ENCODE measurements at places on chromosomes 13 and 19.
A peak's percentile ranks its signal among the peaks of the same experiment; 100 is the strongest.

- peak; percentile 95 for DNase-seq
Measured at GRCh38 chr19:18940769-18941627, at the start of gene HOMER3. Gene HOMER3 (minus strand): TSS chr19:18941217. CDS start chr19:18938982, 2,235 bp downstream.

DNA sequence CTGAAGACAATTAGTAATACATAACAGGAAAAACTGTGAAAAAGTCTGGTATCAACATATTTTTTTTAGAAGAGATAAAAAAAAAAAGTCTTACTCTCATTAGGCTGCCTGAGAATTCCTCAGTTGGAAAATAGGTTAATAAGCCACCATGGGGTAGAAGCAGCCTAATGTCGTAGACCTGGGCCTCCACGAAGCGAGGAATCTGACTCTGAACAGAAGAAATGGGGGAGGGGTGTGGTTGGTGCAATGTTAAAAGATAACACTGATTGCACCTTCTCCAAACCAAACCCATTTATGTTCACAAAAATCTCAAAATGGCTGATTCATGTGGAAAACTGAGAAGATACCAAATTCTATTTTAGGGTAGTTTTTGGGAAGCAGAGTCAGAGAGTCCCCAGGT lies 62.4 kb downstream of the MPHOSPH8 start:
- no peak for DNase-seq

DNA sequence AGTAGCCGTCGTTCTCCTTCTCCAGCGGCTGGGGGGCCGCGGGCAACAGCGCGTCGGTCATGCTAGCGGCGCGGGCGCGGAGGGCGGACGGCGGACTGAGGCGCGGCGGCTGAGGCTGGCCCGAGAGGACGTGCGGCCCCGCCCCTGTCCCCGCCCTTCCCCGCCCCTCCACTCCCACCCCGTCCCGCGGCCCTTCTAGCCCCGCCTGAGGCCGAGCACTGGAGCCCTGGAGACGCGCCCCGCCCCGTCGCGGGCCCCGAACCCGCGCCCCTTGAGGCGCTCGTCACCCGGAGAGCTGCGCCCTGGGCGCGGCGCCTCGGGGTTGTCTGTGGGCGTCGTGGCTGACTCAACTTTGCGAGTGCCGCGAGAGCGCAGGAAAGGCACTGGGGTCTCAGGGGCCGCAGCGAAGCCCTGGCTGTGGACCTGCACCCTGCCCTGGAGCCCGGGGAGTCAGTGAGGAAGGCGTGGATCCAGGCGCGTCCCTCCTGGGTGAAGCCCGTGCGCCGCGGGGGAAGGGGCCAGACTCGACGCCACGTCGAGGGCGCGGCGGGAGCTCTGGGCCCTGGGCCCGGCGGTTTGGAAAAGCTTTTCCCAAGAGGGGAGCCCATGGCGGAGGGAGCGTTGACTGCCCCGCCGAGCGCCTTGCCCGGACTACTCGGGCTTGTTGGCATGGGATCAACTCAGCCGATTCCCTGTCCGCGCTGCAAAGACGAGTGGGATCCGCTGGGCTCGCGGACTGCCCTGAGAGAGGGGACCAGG lies at the start of gene RHPN2:
Gene RHPN2 (minus strand): TSS at position 97 of the 759 bp plus-strand sequence. CDS start 36 bp downstream, at position 61.
- peak; percentile 95 for DNase-seq

- DNase-seq: no peak
Measured at GRCh38 chr13:20340136-20340758, 108.1 kb upstream of the GJB6 start.

- DNase-seq: no peak
Measured at GRCh38 chr19:7975037-7975436, 30.4 kb downstream of the ELAVL1 start.

DNA sequence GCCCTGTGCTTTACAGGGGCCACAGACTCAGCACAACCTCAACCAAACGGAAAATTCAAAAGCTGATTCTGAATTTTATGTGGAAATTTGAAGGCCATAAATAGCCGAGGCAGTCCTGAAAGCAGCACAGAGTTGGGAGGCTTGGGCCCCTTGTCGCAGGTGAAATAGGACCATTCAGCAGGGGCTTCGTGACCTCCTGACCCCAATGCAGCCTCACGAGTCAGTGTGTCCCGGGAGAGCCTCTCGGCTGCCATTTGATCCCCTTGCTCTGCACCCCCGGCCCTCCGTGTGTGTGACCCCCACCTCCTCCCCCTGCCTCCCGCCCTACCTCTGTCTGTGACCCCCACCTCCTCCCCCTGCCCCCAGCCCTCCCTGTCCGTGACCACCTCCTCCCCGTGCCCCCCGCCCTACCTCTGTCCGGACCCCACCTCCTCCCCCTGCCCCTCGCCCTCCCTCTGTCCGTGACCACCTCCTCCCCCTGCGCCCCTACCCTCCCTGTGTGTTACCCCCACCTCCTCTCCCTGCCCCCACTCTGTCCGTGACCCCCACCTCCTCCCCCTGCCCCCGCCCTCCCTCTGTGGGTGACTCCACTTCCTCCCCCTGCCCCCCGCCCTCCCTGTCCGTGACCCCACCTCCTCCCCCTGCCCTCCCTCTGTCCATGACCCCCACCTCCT lies 41.7 kb upstream of the TFDP1 start:
- no peak for DNase-seq

GRCh38 chr19:1102407-1103131 lies 1.2 kb upstream of the GPX4 start:
- peak; percentile 84 for DNase-seq

- no peak for DNase-seq
Measured at GRCh38 chr13:79908381-79908780, 427.4 kb downstream of the NDFIP2 start.

GRCh38 chr13:88376760-88377388 lies 705.7 kb downstream of the SLITRK5 start:
- no peak for DNase-seq

- DNase-seq: no peak
Measured at GRCh38 chr13:41568972-41569351, 111.6 kb downstream of the RGCC start.

GRCh38 chr19:11324079-11324661 lies 15.3 kb downstream of the RAB3D start:
- peak; percentile 89 for DNase-seq

GRCh38 chr13:91405240-91405639 lies 6.8 kb downstream of the GPC5 start:
- DNase-seq: no peak

DNA sequence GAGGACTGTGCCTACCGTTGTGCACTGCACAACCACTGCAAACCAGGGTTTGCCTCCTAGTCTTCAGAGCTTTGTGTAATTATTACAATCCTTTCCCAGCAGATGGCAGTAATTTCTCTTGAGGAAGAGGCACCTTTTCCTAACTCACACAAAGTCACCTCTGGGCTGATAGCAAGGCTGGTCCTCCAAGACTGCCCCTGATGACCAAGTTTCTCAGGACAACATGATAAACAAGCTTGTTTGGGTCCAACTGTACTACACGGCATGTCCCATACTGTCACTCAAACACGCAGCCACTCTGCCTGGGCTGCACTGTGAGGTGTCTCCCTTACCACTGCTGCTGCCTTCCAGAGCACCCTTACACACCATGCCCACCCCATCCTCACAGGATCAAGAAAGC lies 39.3 kb downstream of the RFXAP start:
- DNase-seq: peak; percentile 34

GRCh38 chr19:1220477-1220930 lies 14.9 kb downstream of the STK11 start:
- no peak for DNase-seq

DNA sequence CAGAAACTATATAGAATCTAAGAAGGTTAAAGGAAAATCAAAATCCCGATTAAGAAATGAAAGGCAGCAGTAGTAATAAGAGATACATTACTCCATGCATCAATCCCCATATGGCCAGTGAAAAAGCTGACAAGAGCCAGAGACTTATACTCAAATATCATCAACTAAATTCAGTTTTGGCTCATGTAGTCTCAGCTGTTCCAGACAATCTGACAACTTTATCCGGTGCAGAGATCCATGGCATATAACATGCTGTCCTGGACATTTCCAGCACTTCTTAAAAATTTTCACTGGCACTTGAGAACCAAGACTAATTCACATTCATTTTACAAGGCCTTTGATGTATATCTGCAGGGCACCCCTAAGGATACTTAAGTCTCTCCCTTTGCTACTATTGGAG lies 255.7 kb upstream of the KLHL1 start:
- no peak for DNase-seq

DNA sequence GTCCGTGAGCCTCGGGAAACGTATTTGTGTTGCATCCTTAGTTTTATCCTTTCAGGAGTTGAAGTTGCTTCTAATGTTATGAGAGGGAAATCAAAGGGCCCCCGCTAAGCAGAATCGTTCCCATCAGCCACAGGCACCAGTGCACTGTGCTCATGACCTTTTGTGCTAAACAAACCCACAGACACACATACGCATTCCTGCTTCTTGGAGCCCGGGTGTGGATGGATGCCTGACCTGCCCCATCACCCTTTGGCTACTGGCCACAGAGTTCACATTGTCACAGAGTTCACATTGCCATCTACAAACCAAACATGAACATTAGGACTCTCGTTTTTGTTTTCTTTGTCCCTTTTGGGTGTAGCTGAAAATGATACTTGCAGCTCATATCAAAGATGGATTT lies 47.2 kb downstream of the CHST8 start:
- DNase-seq: no peak

GRCh38 chr19:35262101-35262761 lies 6.5 kb upstream of the USF2 start:
- DNase-seq: no peak

DNA sequence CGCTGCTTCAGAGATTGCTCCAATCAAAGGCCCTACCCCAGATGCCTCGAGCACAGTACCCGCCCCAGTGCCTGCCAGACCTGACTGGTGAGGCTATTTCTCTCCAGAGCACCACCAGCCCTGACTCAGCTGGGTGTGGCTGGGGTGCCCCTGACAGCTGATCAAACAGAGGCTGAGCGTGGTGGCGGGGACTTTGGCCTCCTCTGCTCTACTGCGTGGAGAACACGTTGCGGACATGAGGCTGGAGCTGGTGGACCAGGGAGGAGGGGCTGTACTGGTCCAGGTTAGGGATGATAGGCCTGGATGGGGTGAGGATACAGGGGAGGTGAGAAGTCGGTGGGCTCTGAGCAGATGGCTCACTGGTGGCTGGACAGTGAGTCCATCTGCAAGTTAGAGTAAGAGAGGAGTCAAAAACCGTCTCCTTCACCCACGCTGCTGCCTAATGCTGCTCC lies 3.5 kb upstream of the DOCK6 start:
- DNase-seq: peak; percentile 47

DNA sequence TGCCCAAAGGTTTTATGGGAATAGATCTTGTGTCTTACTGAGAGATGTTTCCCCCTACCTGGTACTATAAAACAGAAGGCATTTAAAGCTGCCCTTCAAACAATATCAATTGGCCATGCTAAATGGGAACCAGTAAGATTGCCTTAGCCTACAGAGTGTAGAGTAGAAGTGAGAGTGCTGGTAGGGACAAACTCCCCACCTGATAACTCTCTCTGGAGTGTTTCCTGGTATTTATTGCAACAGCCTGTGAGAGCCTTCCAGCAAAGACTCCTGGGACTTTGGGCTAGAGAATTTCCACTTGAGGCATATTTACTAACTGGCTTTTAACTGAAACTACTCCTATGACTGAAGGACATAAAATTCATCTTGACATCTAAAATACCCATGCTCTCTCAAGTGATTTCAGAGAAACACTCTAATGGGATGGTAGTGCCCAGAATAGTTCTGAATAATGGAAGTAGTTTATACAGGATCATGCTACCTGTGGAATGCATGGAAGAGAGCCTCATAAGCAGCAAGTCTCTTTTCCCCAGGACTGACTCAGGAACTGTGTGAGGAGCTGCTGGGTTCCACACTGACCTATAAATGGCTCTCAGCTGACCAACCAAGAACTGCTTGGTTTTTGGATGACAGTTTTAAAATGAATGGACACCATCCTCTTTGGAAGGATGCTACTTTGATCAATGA lies 132.7 kb upstream of the SLITRK5 start:
- DNase-seq: no peak

GRCh38 chr13:92175330-92175729 lies 776.9 kb downstream of the GPC5 start:
- DNase-seq: peak; percentile 17

DNA sequence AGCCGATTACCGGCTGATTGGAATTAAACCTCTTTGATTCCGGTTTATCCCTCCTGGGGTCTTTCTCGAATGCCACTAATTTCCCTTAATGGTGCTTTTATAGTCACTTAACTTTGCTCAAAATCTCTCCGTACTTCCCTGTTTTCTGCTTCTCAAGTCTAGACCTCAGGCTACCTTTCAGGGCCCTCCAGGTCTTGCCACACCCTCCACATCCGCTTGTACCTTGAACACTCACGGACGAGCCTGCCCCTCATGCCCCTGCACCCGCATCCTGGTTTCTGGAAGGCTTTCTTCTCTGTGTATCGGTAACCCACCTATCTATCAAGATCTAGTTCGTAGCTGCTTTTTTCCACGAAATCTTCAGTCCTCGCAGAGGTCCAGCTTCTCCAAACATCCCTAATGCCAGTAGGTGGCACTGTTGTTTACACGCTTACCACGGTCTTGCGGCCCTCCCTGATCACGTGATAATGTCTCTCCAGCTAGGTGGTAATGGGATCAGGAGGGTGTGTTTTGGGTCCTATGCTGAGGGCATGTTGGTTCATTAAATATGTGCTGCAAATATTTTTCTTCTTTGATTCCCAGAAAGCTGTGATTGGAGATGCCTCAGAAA lies 13.8 kb downstream of the ATP12A start:
- DNase-seq: peak; percentile 73

- no peak for DNase-seq
Measured at GRCh38 chr13:80562433-80563156, 221.7 kb upstream of the SPRY2 start.

DNA sequence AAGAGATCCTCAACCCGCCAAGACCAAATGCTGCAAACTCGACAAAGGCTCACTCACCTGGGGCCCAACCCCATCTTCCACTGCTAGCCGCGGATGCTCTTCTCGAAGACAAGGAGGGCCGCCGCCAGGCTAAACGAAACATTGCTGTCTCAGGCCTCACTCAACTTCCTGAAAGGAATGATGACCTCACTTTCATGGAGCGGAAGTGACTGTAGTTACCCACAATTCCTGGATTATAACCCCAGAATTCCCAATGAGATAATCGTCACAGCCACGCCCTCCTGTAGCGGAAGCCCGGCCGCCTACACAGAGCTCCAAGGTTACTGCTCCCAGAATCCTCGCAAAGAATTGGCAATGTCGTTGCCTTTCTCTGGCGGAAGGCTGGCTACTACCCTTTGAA lies 10.5 kb upstream of the ZNF112 start:
- DNase-seq: no peak

DNA sequence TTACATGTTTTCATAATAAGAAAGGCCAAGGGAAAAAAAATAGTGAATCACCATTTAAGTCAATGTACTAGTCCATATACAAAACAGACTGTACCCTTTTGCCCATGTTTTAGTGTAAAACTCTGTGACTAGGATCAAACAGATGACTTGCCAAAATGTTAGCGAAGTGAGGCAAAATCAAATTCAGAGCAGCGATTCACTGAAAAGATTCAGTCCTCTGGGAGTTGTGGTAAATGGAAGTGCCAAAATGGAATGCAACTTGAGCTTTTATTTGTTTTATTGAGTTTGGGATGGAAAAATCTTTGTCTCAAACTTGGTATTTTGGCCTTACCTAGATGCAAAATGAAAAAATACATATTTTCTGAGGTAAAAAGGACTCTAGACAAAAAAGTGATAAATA lies 9.1 kb downstream of the CDADC1 start:
- DNase-seq: no peak

- peak; percentile 39 for DNase-seq
Measured at GRCh38 chr13:74217811-74218210, 83.6 kb upstream of the KLF12 start.

GRCh38 chr13:112896736-112897602 lies 72.0 kb upstream of the MCF2L start:
- DNase-seq: no peak

- DNase-seq: no peak
Measured at GRCh38 chr19:12864721-12865715, 16.2 kb downstream of the DNASE2 start.

Measured in AG08396 (cell line).